ENCODE measurements at places on chromosomes 16 and 17. TPM values are rescaled to one million over a fixed set of nuclear protein-coding genes. Genes with fewer than 3 reads are reported as not detected.

- DNase-seq, result no peak
These were observed 21.9 kb downstream of the PARN start for GRCh38 chr16:14608111-14608566.

- no peak for DNase-seq
These were observed 11.3 kb downstream of the WWP2 start for GRCh38 chr16:69773260-69773947.

VAT1L gene
- total RNA-seq, result not detected

- no peak for DNase-seq
These were observed 438.0 kb upstream of the ZFHX3 start for GRCh38 chr16:73485880-73486279.

GRCh38 chr17:56452461-56452860, 141.0 kb upstream of the NOG start:
- DNase-seq, result no peak

GRCh38 chr16:58476791-58477190, 23.2 kb upstream of the NDRG4 start:
- DNase-seq, result no peak

DNA sequence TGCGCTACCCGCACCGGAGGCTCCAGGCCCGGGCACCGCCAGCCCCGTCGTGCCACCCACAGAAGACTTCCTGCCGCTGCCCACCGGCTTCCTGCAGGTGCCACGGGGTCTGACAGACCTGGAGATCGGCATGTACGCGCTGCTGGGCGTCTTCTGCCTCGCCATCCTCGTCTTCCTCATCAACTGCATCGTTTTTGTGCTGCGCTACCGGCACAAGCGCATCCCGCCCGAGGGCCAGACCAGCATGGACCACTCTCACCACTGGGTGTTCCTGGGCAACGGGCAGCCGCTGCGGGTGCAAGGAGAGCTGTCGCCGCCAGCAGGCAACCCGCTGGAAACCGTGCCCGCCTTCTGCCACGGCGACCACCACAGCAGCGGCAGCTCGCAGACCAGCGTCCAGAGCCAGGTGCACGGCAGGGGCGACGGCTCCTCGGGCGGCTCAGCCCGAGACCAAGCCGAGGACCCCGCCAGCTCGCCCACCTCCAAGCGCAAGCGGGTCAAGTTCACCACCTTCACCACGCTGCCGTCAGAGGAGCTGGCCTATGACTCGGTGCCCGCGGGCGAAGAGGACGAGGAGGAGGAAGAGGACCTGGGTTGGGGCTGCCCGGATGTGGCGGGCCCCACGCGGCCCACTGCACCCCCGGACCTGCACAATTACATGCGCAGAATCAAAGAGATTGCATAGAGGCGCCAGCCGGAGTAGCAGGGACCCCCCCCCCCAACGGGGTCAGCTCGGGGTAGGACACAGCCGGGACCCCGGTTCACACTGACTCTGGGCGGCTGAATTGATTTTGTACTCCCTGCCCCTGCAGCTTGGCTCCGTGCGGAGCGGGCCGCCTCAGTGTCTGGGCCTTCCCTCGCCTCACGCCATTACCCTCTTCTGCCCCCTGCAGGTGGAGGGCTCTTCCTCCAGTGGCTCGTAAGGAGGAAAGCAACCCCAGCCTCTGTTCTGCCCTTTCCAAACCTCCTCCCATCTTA, 58.5 kb downstream of the TMEM132E start:
- no peak for DNase-seq

- no peak for DNase-seq
These were observed 339.0 kb downstream of the SNX29 start for GRCh38 chr16:12315330-12316136.

DNA sequence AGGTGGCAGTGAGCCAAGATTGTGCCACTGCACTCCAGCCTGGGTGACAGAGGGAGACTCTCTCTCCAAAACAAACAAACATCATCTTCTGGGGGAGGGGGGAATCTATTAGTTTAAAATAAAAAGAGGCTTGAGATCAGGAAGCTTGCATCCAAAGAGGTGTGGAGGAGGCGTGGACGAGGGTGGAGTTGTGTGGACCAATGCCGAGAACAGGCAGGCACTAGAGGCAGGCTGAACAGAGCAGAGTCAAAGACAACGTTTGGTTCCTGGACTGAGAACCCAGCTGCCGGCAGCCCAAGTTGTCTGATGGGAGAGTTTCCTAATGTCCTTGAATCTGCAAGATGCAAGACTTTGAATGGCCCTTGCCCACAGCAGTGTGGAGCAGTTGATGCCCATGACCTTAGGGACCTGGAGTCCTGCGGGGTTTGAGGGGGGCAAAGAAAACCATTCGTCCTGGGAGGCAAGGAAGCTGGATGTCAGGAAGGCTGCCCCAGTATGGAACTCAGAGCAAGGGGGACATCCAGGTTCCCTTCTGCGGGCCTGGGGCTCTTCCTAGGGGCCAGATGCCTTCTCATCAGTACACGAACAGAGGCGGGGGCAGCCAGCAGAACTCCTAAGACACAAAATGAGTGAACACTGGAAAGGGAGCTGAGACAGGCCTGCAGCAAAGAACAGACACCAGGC, 9.2 kb downstream of the TBC1D16 start:
- DNase-seq, result no peak

DNA sequence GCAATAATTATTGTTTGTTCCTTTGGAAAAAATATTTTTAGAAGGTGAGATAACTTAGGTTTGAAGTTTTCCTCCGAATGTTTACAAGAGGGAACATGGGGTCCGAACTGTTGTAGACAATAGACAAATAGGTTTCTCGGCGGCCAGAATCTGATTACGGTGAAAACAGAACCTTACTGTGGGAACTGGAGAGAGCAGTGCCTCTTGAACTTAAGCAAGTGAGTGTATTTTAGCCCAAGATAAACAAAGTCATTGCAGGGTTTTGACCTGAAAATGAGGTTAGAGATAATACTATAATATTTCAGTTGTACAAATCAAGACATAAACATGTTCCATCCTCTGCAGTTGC, 134.7 kb downstream of the ABCA8 start:
- DNase-seq, result no peak

GRCh38 chr16:59899940-59900339, 1165.8 kb upstream of the GOT2 start:
- DNase-seq, result no peak

CCDC200 gene
- total RNA-seq, result not detected

SRL gene
- not detected for total RNA-seq

DNA sequence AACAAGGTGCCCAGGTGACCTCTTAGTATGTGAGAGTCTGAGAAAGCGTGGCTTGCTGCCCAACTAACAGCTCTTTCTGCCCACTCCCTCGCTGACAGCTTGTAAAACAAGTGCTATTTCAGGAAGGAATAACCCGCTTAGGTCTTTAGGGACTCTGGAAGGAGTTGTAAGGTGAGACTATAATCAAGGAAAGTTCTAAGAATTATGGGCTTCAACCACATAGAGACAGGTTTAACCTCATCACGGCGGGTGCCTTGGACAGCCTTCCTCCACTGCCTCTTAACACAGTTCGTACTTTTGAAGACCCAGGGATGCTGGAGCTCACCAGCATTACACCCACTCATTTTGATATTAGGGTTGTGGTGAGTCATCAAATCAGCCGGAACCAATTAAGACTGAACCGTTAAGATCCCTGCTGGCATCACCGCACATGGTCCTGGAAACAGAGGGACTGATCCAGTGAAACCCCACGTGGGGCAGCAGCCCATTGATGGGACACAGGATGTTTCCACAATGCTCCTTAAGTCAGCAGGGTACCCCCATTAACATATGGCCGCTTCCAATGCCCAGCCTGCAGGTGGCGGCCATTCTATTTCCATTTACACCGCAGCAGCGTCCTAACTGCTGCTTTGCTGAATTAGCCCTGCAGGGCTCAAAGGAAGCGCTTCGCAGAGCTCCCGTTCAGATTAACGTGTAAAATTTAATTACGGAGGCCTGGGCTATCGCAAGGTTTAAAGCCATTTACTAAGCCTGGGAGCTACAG, 176.6 kb upstream of the SDK2 start:
- no peak for DNase-seq

DNA sequence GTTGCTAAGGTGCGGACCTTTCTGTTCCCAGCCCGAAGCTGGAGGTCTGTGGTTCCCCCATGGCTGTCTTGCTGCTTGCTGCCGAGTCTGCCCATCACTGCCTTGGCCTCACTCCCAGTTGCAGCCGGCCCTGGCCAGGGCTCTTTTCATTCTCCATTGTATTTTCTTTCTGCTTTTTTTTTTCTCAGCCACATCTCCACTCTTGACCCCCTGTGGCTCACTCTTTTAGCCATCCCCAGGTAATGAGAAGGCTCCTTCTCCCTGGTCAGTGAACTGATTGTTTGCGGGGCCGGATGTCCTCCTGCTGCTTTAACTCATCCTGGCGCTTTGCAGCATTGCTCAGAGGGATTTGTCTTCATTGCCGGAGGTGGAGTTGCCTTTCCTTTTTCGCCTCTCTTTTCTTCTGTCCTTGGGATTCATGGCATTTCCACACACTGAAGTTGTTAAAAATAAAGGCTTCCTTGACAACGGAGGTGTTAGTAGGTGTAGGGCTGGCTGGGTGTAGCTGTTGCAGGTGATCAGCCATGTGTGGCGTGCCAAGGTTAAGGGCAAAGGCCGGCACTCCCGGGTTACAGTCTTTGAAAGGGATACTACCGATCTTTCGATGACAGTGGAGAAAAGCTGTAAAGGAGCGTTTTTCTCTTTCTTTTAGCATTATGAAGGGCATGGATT, 34.1 kb downstream of the MAP2K6 start:
- DNase-seq, result no peak

GRCh38 chr16:54049591-54050458, 236.8 kb downstream of the IRX3 start:
- no peak for DNase-seq

DNA sequence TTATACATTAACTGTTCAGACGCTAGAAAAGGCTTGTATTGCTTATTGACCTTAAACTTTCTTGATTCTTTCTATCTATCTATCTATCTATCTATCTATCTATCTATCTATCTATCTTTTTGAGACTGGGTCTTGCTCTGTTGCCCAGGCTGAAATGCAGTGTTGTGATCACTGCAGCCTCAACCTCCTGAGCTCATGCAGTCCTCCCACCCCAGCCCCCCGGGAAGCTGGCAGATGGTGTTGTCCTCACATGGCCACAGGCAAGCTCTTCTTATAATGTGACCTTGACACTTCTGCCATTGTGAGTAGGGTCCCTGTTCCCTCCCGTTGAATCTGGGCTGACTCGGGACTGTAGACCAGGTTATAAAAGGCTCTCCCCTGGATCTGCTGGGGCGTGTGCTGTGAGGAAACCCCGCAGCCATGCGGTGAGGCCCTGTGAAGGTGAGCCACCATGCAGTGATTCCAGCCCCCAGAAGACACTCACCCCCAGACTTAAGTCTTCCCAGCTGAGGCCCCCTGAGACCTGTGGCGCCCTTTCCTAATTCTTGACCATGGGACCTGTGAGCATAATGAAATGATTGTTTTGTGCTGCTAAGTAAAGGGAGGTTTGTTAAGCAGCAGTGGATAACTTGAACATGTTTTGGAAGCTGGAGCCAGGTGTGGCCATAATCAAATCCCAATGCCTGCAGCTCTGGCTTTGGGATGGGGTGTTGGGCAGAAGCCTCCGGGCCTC, 54.3 kb downstream of the RPTOR start:
- DNase-seq, result no peak

ATP2A3 gene
- total RNA-seq, result not detected

GRCh38 chr17:45172541-45173286, 11.0 kb downstream of the HEXIM2 start:
- no peak for DNase-seq

G6PC1 gene
- not detected for total RNA-seq

DNA sequence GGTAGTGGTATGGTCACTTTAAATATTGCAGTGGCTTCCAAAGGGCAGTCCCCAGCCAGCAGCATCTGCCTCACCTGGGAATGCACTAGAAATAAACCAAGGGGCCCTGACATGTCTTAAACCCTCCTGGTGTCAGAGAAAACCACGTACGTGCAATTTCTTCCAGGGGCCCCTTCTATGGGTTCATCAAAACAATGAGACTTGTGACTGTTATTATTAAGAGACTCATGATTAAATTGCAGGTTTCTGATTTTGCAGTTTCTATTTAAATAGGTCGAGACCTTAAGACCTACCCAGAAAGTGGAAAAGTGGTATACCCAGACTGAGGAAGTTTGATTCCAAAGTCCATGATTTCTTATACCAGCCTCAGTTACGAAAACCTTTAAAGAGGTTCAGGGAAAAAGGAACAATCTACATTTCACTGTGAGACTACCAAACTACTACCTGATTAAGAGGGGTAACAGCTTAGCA, 746 bp upstream of the POLG2 start:
- no peak for DNase-seq

HEXD gene
- 26.5 TPM for total RNA-seq

DNA sequence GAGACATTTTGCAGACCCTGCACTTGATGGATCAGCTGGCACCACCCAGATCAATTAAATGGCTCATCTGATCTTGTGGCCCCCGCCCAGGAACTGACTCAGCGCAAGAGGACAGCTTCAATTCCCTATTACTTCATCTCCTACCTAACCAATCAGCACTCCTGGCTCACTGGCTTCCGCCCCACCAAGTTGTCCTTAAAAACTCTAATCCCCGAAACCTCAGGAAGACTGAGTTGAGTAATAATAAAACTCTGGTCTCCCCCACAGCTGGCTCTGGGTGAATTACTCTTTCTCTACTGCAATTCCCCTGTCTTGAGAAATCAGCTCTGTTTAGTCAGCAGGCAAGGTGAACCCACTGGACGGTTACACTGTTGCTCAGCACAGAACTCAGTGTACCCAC, 23.6 kb downstream of the SPPL2C start:
- DNase-seq, result no peak

DNA sequence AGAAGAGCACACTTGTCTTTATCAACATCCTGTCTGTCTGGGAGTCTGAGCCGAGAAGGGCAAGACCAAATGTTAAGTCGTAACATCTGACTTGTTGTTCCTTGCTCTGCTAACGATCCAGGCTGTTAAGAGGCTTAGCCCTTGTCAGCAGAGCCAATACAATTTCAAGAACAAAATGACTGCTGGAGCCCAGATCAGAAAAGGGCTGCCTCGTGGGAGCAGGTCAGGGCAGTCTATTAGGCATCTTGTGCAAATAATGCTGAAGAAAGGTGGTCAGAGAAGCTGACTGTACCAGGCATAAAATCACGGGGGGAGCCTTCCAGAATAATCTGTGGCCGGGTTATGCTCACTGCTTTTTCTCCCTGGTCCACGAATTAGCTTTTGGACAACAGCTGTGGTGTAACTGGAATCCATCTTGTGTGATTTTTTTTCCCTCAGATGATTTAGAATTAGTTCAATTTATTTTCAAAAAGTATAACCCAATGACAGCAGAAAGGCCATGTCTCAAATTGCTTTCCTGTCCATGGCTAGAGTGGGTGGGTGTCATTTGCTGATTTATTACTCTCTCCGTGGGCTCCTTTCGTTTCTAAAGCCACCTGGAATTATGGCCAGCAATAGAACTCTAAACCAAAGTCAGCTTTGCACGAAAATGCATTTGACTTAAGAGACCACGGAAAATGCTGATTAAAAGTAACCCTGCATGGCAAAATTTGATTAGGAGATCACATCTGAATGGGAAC, 221.1 kb upstream of the HSBP1 start:
- no peak for DNase-seq

GRCh38 chr17:80491478-80492342, 15.3 kb upstream of the NPTX1 start:
- no peak for DNase-seq

IKZF3 gene
- not detected for total RNA-seq

GRCh38 chr16:46918905-46919792, 35.0 kb downstream of the GPT2 start:
- DNase-seq, result no peak

GRCh38 chr16:21566891-21567414, 32.4 kb upstream of the METTL9 start:
- no peak for DNase-seq

Data from osteocyte (in vitro differentiated cells).